ENCODE measurements at places on chromosomes 12 and 14.

- no peak for DNase-seq
Observed at GRCh38 chr12:52168019-52168717, 23.6 kb downstream of the KRT80 start.

DNA sequence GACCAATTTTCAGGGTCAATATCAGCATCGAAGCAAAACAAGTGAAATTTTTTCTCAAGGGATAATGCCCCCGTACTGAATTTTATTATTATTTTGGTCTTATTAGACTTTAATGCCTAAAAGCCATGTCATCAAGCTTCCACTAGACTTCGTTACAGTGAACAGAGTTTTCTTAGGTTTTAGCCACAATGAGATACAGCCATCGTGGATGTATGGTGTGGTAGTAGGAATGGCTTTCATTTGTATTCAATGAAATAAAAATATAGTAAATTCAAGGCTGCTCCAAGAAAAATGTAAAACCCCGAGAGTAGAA, 11.7 kb downstream of the TAOK3 start:
- DNase-seq = no peak

DNA sequence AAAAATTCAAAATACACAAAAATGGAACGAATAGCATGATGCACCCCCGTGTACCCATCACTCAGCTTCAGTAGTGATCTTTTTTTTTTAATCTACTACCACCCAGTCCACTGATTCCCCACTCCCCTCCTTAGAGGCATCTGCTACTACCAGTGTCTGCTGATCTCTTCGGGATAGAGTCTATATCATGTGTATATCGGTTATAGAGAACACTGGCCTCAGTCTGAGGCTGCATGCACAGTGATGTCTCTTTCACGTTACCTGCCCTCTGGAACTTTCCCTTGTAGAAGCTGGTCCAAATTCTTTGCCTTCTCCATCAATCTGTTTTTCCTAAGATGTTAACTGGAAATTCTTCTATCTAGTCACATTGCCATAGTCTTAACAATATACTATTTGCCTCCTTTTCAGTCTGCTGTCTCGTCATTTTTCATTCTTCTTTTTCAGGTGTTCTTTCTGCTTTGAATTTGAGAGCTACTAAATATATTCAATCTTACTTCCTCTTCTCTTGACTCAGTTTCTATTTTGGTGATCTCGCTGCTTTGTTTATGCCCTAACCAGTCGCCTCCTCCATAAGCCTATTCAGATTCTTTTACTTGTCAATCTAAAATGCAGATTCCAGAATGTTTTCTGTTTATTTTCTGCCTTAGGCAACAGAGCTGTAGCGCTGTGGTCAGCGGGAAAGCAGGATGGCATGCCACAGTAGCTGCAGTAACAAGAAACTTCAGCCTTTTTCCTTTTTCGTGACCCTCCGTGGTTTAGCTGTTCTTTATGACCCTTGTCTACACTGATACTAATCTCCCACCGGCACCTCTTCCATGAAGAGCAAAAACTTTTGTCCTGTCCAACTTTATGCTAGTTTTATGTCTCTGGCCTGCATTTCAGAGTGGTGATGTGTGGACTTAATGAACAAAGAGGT, 67.0 kb downstream of the FBXW8 start:
- no peak for DNase-seq

DNA sequence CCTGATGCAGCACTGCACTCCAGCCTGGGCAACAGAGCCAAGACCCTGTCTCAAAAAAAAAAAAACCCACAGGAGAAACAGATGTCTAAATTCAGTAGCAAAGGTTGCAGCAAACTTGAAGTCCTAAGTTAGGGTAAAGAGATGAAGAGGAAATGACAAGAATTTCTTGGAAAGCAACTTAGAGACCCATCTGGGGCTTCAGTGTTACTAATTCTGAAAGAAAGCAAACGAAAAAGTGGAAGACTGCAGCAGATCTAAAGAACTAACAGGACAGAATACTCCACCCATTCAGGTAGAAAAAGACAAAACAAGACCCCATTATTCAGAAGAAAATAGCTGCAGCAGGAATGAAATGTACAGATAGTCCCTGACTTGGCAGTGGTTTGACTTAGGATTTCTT, 31.9 kb downstream of the RESF1 start:
- no peak for DNase-seq

DNA sequence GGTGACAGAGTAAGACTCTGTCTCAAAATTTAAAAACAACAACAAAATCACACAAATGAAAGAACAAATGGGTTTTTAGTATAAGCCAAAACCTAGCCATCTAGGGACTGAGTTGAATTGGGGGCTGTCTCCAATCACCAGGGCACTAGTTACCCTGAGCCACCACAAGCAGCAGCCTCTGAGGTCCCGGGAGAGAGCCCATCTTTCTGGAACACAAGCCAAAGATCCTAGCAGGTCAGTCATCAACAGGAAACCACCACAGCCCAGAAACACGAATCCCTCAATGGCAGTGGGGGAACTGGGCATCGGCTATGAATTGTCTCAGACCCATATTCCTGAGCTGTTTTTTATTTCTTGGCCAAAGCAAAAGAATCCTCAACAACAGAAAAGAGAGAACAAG, 75.3 kb downstream of the KDM2B start:
- no peak for DNase-seq

DNA sequence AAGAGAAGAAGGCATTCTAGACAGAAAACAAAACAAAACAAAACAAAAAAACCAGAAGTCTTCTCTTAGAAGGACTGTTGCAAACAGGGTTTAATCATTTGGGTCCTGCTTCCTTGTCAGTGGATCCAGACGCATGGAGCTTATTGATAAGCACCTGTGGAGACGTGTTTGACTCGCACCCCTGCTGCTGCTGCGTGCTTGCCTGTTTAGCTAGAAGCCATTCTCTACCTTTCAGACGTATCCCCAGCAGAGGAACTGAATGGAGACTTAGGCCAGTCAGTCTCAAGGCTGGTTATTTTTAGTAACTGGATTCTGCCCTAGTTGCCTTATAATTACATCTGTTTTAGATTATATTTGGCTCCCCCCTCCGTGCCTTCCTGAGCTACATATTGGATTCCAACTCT, 186.1 kb upstream of the EEA1 start:
- no peak for DNase-seq

- DNase-seq = no peak
Observed at GRCh38 chr12:7375145-7375543, 68.8 kb downstream of the CD163L1 start.

GRCh38 chr14:29709490-29709889, 218.2 kb downstream of the PRKD1 start:
- DNase-seq = no peak

- no peak for DNase-seq
Observed at GRCh38 chr12:107967170-107967569, 161.9 kb upstream of the WSCD2 start.

DNA sequence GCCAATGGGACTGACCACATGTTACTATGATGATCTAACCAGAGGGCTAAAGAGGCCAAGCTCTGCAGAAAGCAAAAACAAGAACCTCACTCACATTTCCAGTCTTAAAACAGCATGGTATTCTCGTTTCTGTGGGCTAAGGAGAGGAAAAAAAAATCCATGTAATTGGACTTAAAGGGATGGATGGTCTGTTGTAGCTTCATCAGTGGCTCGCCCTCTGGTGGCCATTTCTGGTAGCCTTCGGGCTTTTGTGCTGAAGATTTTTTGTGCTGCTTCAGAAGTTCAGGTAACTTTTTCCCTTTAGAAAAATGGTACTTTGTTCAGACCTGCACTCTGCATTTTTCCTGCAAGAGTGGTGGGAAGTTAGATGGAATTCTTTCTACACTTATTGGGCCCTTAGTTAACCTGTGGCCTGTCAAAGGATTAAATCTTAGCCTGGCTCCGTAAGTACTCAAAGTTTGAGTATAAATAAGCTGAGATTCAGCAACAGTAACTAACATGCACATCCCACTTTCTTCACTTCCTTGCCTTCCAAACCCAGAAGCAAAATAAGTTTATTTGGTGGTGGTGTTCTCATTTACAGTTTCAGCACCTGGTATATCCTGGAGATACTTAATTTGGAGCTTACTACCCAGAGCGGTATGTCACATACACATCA, 22.3 kb downstream of the DCAF4 start:
- DNase-seq = peak; percentile 41

DNA sequence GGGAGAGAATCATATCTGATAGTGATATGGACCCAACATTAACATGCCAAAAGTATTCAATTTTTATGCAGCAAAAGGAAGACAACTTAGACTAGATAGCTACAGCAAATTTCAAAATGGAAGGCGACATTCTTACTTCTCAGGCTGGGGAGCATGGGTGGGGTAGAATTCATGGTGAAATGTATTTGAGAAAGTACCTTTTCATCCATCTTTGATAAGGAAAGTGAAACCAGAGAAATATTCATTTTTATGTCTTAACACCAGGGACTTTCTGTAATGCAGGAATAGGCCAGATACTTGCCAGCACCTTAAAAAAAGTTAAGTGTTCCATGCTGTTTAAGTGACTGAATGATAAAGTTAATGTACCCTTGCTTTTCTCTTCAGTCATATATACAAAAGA, 13.4 kb downstream of the BTG1 start:
- no peak for DNase-seq

GRCh38 chr14:49218436-49219092, 367.6 kb downstream of the RPS29 start:
- DNase-seq = no peak

GRCh38 chr12:127421614-127422013, 845.4 kb upstream of the TMEM132C start:
- no peak for DNase-seq

- DNase-seq = no peak
Observed at GRCh38 chr12:103043531-103044486, 86.3 kb downstream of the ASCL1 start.

GRCh38 chr12:51334764-51335163, 10.8 kb upstream of the BIN2 start:
- no peak for DNase-seq

DNA sequence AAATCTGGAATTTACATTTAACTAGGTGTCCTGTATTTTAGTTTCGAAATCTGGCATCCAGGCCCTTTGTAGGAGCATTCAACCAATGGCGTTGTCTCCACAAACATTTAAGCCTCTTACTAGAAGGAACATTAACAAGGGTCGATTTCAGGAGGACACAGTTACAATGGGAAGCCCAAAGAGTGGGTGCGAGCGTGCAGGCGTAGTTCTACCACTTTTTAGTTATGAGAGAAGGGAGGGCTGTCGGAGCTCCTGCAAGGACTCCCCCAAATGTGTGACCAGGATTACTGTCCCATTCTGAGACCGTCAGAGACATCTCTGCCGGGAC, 365 bp upstream of the ABHD4 start:
- no peak for DNase-seq

DNA sequence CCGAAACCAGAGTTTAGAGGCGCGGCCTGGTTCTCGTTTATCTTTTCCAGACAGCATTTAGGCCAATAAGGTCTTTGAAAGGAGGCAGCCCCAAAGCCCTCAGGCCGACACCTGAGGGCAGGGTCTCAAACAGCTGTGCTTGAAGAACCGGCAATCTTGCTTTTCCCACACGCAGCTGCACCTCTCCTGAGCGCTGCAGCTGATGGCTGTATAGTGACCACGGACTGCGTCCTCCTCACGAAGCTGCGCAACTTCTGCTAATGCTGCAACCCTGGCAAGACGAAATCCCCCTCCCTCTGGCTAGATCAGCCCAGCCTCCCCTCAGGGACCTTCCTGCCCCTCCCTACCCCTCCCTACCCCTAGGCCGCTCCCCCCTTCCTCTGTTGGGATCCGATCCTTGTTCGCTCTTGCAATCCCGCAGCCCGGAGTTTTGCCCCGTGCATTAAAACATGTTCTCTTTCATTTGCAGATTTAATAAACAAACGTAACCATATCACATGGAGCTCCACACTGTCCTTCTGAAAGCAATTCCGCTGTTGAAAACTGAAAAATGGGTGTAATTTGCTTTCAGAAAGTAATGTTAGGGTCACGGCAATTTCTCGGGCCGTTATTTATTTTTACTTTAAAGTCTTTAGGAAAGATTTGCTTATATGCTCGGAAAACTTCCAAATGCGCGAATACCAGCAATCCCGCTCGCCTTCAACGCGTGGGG, 4.8 kb upstream of the PAX9 start:
- no peak for DNase-seq

- no peak for DNase-seq
Observed at GRCh38 chr12:10571141-10571540, 42.3 kb downstream of the MAGOHB start.

- DNase-seq = no peak
Observed at GRCh38 chr12:24393071-24393470, 443.6 kb upstream of the SOX5 start.

DNA sequence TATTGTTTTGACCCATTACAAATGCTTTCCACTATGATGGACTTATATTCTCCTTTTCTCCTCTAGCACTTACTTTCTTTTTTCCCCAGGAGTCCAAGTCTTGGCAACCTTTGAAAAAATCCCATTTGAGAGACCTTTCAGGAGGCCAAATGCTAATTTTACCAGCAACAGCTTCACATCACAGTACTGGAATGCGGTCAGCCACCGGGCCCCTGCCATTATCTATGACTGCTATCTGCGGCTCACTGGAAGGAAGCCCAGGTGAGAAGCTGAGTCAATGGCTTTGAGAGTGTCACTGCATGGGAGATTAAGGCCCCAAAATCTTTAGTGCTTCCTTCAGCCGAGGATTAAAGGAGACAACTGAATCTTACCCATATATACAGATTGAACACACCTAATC, 64.2 kb downstream of the ERGIC2 start:
- DNase-seq = no peak

- DNase-seq = no peak
Observed at GRCh38 chr12:3881281-3881950, 8.2 kb upstream of the PARP11 start.

- DNase-seq = no peak
Observed at GRCh38 chr14:75604979-75605851, 26.8 kb downstream of the FLVCR2 start.

DNA sequence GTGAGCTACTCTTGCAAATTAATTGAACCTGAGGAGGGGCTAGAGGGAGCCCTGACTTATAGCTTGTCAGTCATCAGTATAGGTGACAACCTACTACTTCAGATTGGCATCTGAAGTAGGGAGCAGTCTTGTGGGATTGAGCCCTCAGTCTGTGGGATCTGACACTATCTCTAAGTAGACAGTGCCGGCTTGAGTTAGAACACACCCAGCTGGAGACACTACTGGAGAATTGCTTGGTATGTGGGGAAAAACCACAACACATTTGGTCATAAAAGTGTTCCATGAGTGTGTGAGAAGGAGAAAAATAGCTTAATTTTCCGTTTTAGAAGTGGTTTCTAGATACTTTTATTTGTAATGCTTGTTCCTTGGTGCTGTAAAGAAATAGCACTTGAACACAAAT, 30.5 kb upstream of the DDHD1 start:
- DNase-seq = no peak

GRCh38 chr12:26062566-26062965, 62.3 kb downstream of the BHLHE41 start:
- DNase-seq = no peak
